ENCODE measurements at places on chromosomes 1 and 21. TPM values are rescaled to one million over a fixed set of nuclear protein-coding genes. Genes with fewer than 3 reads are reported as not detected.

Gene ARMH1
- not detected for total RNA-seq

Gene DENND2D
- total RNA-seq: 2.0 TPM

Gene GPR52
- total RNA-seq: not detected

Gene ATP1A2
- not detected for total RNA-seq

Gene ORC1
- total RNA-seq: 5.8 TPM

Gene EXTL2
- 42.0 TPM for total RNA-seq

Gene SDE2
- total RNA-seq: 10.4 TPM

Gene YOD1
- total RNA-seq: 2.6 TPM

Gene ADGRL4
- 1.1 TPM for total RNA-seq

Gene TMEM201
- 6.9 TPM for total RNA-seq

Gene TRPM2
- total RNA-seq: not detected

Gene LYPD8
- total RNA-seq: not detected

Gene FCGR2B
- not detected for total RNA-seq
